ENCODE measurements at places on chromosomes 3 and 15.

DNA sequence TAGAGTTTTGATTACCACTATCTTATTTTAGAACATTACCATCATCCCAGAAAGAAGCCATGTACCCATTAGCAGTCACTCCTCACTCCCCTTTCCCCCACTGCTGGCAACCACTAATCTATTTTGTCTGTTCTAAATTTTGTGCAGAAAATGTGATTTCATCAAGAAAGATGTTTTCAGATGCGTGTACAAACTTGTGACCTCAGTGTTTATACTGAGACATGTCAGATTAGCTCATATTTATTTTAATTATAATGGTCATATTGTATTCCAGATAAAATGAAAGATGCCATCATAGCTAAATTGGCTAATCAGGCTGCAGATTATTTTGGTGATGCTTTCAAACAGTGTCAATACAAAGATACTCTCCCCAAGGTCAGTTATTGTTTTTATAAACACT is 27.8 kb downstream of the PDCD6IP start:
- no peak for DNase-seq

DNA sequence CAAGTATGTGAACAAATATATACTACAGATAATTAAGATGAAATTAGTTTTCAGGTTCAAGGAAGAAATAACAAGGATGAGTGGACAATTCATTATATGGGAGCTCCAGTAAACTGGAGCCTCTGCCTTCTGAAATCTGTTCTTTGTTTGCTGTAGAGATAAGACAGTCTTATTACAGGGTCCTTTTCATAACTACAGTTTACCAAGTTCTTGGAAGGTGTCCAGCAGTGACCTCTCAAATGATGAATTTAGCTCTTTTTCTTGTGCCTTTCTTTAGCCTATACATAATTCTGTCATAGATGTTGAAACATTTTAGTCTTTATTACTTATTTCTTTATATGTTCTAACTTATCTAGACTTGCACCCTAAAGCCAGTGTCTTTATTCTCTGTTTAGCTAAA is 89.7 kb upstream of the GBE1 start:
- DNase-seq = no peak

GRCh38 chr3:60319179-60319858 is 931.9 kb downstream of the FHIT start:
- no peak for DNase-seq

DNA sequence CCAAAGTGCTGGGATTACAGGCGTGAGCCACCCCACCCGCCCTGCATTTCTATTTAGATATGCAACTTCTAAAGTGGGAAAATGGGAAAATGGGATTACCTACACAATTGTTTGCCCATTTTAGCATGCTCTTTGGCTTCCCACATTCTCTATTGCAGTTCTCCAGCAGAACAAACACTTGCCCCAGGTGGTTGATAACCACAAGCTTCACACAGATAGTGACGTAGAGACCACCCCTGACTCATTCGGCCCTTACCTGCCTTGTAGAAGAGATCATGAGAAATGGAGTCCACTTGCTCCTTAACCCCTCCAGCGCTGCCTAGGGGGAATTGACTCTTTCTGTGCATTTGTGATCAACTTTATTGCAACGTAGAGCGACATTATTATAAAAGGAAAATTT is 83.2 kb upstream of the RAP2B start:
- DNase-seq = no peak

DNA sequence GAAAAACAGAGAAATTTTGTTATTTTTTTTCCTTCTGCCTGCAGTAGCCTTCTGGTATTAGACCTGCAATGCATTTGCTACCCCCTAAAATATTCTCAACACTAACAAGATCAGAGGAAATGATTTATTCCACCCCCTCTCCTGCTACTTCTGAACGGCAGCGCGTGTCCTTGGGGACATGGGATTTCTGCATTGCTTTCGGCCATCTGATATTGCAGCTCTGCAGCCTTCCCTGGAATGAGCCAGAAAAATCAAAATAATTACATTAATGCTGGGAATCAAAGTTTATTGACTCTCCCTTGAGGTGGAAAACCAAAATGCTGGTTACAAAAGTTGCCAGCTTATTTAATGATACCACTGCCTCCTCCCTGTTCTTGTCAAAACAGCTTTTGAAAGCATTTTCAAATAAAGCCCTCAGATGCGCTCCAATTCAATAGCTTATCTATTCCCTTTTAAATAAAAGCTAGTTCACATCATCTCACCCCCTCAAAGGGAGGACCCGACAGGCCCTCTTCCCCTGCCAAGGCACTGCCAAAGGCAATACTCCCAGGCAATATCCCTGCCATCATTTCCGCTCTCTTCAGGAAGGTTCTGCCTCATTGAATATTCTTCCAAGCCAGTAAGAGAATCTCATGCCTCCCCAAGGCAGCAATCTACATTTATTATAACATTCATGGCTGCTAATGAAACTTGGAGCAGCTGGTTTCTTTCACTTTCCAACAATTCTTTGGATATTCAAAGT is 96.6 kb downstream of the FHIT start:
- no peak for DNase-seq

- DNase-seq = no peak
These were observed 21.4 kb downstream of the STAG1 start for GRCh38 chr3:136730595-136731273.

- DNase-seq = no peak
These were observed 5.1 kb upstream of the TASOR start for GRCh38 chr3:56688191-56688590.

DNA sequence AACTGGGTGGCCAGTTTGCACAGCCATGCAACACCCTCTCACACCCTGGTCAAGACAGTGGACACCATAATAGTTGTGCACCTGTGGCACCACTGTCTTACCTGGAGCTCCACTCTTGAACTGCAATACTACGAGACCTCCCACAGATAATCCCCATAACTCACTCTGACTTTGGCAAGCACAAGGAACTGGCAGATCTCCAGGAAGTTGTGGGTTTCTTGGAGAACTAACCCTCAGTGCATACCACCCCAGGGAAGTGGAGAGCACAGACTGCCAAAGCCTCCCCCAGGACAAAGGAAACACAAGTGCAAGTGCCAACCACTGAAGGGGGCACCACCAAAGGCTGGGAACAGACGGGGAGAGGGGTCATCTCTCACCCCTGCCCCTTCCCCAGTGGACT is 318.6 kb downstream of the SUCLG2 start:
- DNase-seq = no peak

GRCh38 chr15:97984157-97984556 is 23.7 kb downstream of the ARRDC4 start:
- DNase-seq = no peak

DNA sequence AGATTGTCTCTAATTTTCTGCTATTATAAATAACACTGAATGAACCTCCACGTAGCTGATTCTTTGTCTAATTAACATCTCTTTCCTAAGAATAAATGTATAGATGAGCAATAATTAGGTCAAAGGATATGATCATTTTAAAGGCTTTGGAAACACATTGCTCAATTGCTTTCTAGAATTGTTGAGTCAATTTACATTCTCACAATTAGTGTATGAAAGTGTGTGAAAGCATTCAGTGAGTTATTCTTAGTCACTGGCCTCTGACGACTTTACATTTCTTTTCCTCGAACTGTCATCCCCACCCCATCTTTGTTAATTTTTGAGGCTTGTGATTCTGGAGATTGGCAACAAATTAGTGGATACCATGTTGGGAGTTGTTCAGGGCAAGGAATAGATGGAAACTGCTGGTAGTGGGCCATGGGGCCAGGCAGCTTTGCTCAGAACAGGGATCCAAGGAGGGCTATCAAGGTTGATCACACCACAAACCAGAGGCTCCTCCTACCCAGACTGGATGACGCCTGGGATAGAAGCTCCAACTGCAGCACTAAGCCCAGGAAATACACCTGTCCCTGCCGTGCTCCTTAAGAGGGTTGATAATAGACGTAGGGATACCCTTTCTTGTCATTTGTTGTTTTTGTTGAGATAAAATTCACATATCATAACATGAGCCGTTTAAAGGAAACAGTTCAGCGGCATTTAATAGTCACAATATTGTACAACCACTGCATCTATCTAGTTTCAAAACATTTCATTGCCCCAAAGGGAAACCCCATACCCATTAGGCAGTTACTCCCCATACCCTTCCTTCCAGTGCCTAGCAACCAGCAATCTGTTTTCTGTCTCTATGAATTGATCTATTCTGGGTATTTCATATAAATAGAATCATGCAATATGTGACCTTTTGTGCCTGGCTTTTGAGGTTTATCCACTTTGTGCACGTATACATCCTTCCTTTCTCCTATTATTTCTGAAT is 27.9 kb downstream of the EIF1B start:
- no peak for DNase-seq

GRCh38 chr15:20341901-20342600 is 199.5 kb downstream of the GOLGA6L6 start:
- DNase-seq = no peak

GRCh38 chr3:184339001-184339400 is 1.6 kb downstream of the FAM131A start:
- DNase-seq = no peak

DNA sequence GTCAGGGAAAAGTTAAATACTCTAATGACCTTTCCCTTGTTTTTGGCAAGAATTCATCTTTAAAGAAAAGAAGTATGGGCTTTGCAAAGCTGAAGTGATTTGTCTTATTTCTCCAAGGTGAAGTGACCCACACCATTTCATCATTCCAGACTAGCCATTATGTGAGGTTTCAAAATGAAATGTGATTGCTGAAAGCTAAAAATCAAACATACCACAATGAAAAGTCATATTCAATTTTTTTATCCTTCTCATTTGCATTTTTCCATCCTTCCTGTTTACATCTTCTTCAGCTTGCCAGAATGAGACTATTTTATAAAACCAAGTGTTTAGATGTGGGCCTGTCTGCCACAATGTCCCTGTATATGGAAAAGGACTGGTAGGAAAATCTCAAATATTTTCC is 142.3 kb upstream of the STRIT1 start:
- no peak for DNase-seq

- DNase-seq = no peak
These were observed 10.7 kb upstream of the HACD2 start for GRCh38 chr3:123595396-123596180.

All from substantia nigra (tissue), 51 donors.